ENCODE measurements at places on chromosomes 3 and 15.

- no peak for DNase-seq
These were observed 1.5 kb upstream of the SLC35G2 start for GRCh38 chr3:136817448-136817847.

GRCh38 chr3:137807998-137808397 is 43.9 kb downstream of the SOX14 start:
- no peak for DNase-seq

DNA sequence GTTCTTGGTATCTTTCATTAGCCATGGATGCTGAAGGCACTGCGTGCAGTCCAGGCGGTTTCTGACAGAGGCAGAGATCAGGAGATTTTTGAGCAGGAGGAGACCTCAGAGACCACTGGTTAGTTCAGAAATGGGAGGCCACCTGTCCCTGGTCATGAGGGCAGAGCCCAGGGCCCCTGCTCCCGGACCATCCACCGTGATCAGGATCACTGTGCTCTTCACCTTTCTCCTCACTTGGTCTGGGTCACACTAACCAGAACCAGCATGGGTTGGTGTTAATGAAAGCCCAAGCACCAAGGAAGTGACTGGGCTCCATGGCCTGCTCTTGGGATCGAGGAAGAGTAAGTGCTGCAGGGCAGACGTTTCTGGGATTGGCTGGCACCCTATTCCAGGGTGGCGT is 42.0 kb upstream of the HACD2 start:
- DNase-seq = no peak

- DNase-seq = no peak
These were observed 14.9 kb upstream of the SELENOT start for GRCh38 chr3:150588027-150588830.

GRCh38 chr3:149114458-149114857 is 15.0 kb upstream of the HPS3 start:
- DNase-seq = no peak

DNA sequence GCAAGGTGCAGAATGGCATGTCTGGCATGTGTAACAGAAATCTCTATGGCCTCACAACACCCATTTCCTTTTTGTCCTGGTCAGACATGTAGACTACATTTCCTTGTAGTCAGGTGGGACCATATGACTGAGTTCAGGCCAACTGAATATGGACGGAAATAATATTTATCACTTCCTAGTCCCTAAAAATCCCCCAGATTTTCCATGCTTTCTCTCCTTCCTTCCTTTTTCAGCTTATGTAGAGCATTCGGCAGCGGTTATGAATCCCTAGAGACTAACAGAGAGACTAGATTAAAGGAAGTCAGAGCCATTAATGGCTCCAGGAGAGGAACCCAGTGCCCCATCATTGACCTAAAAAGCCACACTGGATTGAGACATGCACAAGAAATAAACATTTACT is 35.8 kb downstream of the SLC9A9 start:
- DNase-seq = no peak

- no peak for DNase-seq
These were observed 37.8 kb downstream of the LSM3 start for GRCh38 chr3:14216257-14217048.

- no peak for DNase-seq
These were observed 31.8 kb upstream of the HHATL start for GRCh38 chr3:42734263-42734860.

DNA sequence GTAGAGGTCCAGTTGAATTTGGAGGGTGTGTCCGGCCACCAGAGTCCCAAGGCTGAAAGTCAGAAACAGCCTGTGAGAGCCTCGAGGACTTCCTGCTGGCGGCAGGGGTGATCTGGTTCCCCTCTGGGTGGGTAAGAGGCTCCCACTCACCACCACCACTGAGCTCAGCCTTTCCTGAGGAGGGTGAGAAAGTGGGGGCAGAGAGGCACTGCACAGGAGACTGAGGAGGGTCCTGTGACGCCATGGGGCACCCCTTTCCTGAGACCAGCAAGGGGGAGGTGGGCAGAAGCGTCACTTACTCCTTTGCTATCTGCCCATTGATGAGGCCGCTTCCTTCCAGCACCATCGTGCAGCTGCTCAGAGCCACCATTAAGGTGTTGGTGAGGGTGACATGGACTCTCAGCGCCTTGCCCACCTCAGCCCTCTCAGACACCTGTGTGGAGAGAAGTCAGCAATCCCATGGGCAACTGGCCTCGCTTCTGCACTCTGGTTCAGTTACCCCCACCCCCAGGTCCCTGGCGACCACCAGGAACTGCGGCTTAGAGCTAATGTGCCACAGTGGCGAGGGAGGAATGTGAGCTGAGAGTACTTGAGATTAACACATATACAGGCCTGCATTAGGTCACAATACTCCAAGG is 10.0 kb upstream of the TGM5 start:
- DNase-seq = no peak

DNA sequence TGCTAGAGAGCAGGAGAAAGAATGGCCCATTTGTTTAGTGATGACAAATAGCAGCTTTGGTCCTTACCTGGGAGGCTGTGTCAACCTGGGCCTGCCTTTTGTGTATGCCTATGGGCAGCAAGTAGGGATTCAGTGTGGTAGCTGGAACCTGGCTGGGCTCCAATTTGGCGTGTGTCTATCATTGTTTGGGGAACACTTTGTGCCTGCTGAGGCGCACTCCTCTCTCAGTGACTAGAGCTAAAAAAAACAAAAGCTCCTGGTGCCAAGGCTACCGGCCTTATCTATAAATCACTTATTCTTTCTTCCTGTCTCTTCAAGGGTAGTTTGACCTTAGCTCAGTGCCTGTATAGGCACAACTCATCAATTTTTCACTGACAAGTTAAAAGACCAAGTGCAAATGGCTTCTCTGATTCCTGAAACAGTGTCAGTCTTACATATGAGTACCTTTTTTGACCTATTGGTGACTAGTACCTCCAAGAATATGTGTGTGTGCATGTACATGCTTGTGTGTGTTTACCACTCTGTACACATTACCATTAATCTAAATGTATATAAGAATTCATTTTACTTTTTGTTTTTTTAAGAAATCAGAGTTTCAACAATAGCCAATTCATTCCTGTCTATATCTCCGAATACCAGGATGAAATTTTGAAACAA is 54.6 kb downstream of the GMNC start:
- no peak for DNase-seq

Measured in SW480 (cell line).